ENCODE measurements at places on chromosomes 1 and 21.

DNA sequence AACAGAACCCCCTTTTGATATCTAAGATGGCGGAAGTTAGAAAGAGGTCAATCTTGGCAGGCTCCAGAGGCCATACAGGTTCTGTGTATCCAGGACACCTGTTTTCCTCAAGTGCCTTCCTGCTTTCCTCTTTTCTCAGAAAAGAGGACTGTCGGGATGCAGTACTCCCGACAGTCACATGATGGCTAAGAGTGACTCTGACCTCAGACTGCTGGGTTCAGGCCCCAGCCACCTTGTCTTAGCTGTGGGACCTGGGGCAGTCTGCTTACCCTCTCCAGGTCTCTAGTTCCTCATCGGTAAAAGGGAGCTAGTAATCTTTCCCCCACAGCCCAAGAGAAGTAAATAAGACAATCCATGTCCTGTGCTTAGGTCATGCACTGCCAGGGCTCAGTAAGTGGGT, 29.9 kb downstream of the STK40 start:
- DNase-seq: no peak

- peak; percentile 11 for DNase-seq
Observed at GRCh38 chr1:12177999-12178441, 11.2 kb downstream of the TNFRSF1B start.

- DNase-seq: no peak
Observed at GRCh38 chr1:158148468-158148867, 32.2 kb upstream of the CD1D start.

GRCh38 chr1:5029136-5029535, 374.7 kb downstream of the AJAP1 start:
- no peak for DNase-seq

GRCh38 chr1:234592240-234592639, 17.7 kb downstream of the IRF2BP2 start:
- DNase-seq: no peak
